ENCODE measurements at places on chromosomes 1 and 21.

- DNase-seq: no peak
Observed at GRCh38 chr1:92511541-92511940, 24.8 kb upstream of the GFI1 start.

DNA sequence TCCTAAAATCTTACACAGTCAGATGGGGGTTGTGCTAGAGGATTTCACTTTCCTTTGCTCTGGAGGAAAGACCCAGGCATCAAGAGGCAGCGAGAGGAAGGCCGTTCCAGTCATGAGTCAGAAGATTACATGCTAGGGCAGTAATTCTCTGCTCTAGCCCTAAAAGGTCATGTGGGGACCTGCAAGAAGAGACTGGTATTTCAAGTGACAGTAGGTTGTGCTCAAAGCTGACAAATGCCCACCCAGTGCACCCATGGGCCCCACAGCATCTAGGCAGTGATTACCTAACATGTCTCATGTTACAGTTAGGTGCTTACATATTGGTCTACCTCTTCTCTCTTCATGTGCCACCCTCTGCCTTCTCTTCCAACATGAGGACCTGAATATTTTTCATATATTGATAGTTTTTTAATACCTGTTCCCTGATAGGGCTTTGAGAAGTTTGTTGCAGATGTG lies 99.7 kb upstream of the BEND5 start:
- no peak for DNase-seq

DNA sequence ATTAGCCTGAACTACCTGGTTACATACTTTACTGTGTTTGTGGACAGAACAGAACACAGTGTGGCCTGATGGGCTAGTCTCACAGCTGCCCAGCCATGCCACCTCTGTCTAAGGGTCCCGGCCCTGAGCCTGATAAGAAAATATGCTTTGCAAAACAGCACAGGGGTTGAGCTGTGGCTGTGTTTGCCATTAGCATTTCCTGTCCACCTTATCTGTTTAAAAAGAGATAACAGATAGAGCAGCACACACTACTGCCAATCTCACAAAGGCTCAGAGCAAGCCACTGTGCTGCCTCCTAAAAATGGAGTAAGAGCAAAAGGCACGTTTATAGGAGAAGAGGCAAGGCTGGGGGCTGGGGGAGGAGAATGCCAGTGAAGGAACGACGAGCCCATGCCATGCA lies 95.0 kb downstream of the SUSD4 start:
- DNase-seq: no peak

- DNase-seq: no peak
Observed at GRCh38 chr1:163178628-163179027, 24.1 kb downstream of the RGS5 start.

DNA sequence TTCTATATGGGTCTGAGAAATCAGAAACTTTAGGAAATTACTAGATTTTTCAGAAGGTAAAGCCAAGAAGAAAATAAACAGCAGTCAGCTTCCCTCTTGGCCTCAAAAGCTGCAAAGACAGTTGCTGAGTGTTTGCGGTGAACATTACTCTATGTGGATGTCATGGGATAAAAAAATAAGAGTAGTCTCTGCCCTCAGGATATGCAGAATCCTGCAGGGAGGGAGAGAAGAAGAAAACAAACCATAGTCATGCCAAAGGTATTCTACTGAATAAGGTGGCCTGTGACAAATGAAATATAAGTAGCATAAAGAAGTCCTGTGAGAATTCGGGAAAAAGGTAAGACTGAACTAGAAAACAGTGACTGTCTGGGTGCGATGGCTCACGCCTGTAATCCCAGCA lies 19.0 kb downstream of the YARS1 start:
- DNase-seq: no peak

GRCh38 chr1:172041742-172042141 lies 200.4 kb downstream of the DNM3 start:
- no peak for DNase-seq

DNA sequence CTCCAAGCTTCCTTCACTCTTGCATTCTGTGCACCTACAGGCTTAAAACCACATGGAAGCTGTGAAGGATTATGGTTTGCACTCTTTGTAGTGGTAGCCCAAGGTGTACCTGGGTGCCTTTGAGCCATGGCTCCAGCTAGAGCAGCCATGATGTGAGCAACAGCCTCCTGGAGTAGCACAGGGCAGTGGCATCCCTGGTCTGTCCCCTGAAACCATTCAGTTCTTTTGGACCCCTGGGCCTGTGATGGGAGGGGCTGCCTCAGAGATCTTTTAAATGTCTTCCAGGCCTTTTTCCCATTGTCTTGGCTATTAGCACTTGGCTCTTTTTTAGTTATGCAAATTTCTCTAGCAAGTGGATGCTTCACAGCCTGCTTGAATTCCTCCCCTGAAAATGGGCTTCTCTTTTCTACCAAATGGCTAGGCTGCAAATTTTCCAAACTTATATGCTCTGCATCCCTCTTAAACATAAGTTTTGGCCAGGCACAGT lies 47.4 kb downstream of the CLCA4 start:
- no peak for DNase-seq

DNA sequence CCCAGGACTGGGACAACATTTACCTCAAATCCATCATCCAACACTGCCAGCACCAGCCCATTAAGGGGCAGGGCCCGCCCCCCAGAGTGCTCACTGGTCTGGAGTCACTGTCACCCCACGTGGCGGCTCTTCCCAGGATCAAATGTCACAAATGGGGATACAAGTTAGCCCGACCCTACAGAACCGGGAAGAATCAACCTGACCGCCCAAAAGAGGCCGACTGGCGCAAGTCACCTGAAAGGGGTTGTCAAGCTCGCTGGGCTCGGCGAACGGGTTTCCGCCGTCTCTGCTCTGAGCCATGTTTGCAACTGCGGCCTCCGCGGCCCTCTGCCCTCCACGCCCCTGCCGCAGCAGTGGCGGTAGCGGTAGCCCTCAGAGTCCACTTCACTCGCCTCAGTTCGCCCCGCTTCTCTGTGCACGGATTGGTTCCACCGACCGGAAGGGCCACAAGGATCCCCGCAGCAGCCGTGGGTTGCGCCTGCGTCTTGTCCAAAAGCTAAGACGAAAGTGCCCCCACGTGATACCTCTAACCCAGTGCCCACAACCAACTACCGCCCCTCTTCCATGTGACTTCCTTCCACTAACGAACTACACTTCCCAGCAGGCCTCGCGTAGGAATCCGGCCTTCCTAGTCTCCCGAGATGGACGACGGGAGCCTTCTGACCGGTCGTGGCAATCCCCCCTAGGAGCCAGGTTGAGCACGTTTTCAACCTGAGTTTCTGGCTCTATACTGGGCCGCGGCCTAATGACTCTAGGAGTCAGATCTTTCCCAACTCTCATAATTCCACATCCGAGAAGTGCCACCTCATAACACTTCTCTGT lies at the start of gene SCAMP3:
Gene SCAMP3 (minus strand): TSS at position 509 of the 822 bp plus-strand sequence. CDS start 209 bp downstream, at position 300.
- DNase-seq: peak; percentile 96
